ENCODE measurements at places on chromosomes 16 and 17. TPM values are rescaled to one million over a fixed set of nuclear protein-coding genes. Genes with fewer than 3 reads are reported as not detected.

DNA sequence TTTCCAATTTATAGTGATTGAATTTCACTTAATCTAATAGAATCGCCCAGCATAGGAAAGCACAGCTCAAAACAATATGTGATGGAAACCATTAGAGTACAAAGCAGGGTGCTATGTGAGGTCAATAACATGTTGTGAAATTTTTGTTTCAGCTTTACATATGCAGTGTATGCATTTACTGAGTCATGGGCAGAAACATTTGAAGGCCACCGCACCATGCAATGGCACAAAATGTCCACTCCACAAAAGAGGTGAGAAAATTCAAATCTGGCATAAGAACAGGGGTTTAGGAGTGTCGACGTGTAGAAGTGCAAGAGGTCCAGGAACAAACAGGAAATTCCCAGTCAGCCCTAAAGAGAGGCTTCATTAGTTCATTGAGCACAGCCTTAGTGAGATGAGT lies 131.2 kb downstream of the ANKFN1 start:
- no peak overlapping the region for H3K27ac ChIP-seq
- no peaks in the 10 kb centered on the region for H3K36me3 ChIP-seq
- no peaks in the 10 kb centered on the region for H3K4me1 ChIP-seq
- DNase-seq, result no peak
- H3K4me3 ChIP-seq, result no peak overlapping the region
- H3K27me3 ChIP-seq, result peaks cover 4% of the 10 kb centered on the region

DNA sequence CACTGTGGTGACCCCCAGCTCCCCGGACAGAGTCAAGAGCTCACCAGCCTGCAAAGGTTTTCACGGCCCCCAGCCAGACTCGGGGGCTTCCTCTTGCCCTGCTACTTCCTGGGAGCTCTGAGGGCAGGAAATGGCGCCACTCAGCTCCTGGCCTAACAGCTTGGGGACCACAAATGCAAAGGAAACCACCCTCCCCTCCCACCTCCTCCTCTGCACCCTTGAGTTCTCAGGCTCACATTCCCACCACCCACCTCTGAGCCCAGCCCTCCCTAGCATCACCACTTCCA lies 375 bp upstream of the SPN start:
- H3K27me3 ChIP-seq, result no peaks in the 10 kb centered on the region
- H3K27ac ChIP-seq, result peak overlapping the region; percentile 93
- H3K4me3 ChIP-seq, result peak overlapping the region; percentile 94
- no peak for DNase-seq
- peaks cover 44% of the 10 kb centered on the region for H3K36me3 ChIP-seq

- no peaks in the 10 kb centered on the region for H3K36me3 ChIP-seq
- no peak overlapping the region for H3K4me3 ChIP-seq
- H3K27ac ChIP-seq, result no peak overlapping the region
- H3K27me3 ChIP-seq, result no peaks in the 10 kb centered on the region
- no peaks in the 10 kb centered on the region for H3K4me1 ChIP-seq
- no peak for DNase-seq
Measured at GRCh38 chr16:50497592-50497991, 50.6 kb upstream of the NKD1 start.

- H3K4me3 ChIP-seq, result no peak overlapping the region
- peaks cover 35% of the 10 kb centered on the region for H3K4me1 ChIP-seq
- H3K27ac ChIP-seq, result no peak overlapping the region
- H3K27me3 ChIP-seq, result no peaks in the 10 kb centered on the region
- DNase-seq, result no peak
Measured at GRCh38 chr16:69191136-69191535, 4.2 kb downstream of the SNTB2 start.

DNA sequence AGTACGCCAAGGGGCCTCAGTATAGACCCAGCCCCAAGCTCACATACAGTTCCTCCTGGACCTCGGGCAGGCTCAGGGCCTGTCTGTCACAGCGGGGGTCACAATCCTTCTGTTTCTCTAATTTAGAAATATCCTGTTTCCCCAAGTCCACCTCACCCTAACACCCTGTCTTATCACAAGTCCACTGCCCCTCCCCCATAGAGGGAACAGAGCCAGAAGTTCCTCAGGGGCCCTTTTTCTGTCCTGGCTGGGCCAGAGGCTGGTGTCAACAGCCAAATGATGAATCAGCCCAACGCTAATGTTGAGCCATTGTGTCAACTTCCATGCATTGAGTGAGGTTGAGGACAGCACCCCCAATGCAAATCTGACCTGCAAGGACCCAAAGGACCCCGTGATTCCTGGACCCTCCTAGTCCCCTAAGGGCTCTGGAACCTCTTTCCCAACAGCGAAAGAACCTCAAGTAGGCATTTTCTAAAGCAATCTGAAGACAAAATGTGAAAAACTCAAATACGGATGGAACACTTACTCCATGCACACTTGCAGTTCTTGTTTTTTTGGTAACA lies 58.6 kb downstream of the PECAM1 start:
- H3K4me3 ChIP-seq, result no peak overlapping the region
- H3K36me3 ChIP-seq, result no peaks in the 10 kb centered on the region
- no peaks in the 10 kb centered on the region for H3K4me1 ChIP-seq
- peaks cover 2% of the 10 kb centered on the region for H3K27me3 ChIP-seq

DNA sequence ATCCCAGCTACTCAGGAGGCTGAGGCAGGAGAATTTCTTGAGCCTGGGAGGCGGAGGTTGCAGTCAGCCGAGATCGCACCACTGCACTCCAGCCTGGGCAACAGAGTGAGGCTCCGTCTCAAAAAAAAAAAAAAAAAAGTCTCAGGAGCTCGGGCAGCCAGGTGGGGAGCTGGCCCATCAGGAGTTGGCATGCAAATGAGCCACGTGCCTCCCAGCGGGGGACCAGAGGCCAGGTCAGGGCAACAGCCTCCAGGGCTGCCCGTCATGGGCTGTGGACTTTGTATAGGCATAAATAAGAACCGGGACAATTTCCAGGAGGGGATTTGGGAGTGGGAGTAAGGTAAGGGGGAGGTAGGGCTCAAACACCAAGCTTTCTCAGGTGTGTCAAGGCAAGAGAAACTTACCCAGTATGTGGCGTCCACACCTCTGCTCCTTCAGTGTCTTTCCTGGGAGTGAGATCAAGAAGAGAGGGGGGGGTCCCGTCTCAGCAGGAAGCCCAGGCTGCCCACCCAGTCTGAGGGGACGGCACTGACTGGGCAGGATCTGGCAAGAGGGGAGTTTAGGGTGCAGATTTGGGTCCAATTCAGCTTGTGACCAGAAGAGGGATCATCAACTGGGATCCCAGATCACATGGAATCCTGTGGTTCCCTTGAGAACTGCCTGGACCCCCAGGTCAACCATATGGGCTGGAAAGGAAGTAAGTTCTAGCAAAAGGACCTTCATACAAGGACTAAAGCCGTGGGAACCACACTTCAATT lies 22.3 kb upstream of the G6PC1 start:
- no peak for DNase-seq
- no peak overlapping the region for H3K4me3 ChIP-seq
- H3K36me3 ChIP-seq, result no peaks in the 10 kb centered on the region
- H3K27ac ChIP-seq, result no peak overlapping the region
- peaks cover 12% of the 10 kb centered on the region for H3K27me3 ChIP-seq
- H3K4me1 ChIP-seq, result no peaks in the 10 kb centered on the region

- no peaks in the 10 kb centered on the region for H3K36me3 ChIP-seq
- DNase-seq, result no peak
- no peak overlapping the region for H3K4me3 ChIP-seq
- no peaks in the 10 kb centered on the region for H3K4me1 ChIP-seq
Measured at GRCh38 chr16:81956213-81956948, 54.9 kb downstream of the SDR42E1 start.

GRCh38 chr16:66375451-66375850 lies 9.0 kb downstream of the CDH5 start:
- no peaks in the 10 kb centered on the region for H3K36me3 ChIP-seq
- no peak for DNase-seq
- H3K27ac ChIP-seq, result no peak overlapping the region
- H3K27me3 ChIP-seq, result no peaks in the 10 kb centered on the region

GRCh38 chr16:83603723-83604570 lies 203.8 kb upstream of the HSBP1 start:
- H3K27me3 ChIP-seq, result no peaks in the 10 kb centered on the region
- H3K4me1 ChIP-seq, result no peaks in the 10 kb centered on the region
- H3K4me3 ChIP-seq, result no peak overlapping the region
- DNase-seq, result no peak
- H3K27ac ChIP-seq, result no peak overlapping the region
- no peaks in the 10 kb centered on the region for H3K36me3 ChIP-seq

DNA sequence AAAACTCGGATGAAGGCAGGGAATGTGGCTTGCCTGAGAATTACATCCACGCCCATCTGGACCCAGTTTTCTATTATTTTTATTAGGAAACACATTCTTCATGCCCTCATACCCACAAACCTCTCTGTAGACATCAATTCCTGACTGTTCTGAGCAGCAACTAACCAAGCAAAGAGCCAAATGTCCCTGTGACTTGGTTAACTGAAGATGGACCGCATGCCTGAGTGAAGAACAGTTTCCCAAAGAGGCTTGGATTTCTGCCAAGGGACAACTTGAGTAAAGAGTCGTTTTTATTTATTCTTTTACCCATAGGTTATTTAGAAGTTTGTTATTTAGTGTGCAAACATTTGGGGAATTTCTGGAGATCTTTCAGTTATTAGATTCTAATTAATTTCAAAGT lies 259.8 kb downstream of the GRIN2A start:
- H3K27ac ChIP-seq, result no peak overlapping the region
- H3K27me3 ChIP-seq, result no peaks in the 10 kb centered on the region
- no peaks in the 10 kb centered on the region for H3K36me3 ChIP-seq
- H3K4me3 ChIP-seq, result no peak overlapping the region
- no peak for DNase-seq

DNA sequence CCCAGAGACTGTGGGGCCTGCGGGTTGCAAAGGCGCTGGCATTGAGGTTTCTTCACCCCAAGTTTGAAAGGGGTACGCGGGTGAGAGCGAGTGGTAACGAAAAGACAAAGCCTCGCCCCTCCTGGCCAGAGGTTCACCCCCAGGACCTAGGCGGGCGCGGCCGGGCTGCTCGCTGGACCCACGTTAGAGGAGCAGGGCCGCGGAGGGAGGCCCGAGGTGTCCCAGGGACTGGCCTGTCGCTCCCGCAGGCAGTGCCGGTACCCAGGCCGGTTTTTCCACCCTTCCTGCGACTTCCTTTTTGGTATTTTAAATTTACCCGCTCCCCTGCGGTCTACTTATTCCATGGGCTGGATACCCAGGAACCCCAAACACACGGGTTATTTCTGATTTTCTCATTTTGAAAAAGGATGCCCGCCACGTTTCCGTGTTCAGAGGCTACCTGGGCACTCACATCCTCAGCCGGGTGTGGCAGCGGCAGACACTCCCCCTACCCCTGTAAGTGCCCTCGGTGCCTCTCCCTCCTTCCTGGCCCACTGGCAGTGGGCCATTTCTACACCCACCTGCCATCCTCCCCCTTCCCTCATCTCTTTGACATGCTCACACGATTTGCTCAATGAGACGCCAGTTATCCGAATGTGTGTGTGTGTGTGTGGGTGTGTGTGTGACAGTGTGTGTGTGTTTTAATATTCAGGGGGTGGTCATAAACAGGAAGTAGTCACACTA lies 1.6 kb upstream of the FOXL1 start:
- peaks cover 64% of the 10 kb centered on the region for H3K27me3 ChIP-seq
- DNase-seq, result no peak
- no peak overlapping the region for H3K27ac ChIP-seq

DNA sequence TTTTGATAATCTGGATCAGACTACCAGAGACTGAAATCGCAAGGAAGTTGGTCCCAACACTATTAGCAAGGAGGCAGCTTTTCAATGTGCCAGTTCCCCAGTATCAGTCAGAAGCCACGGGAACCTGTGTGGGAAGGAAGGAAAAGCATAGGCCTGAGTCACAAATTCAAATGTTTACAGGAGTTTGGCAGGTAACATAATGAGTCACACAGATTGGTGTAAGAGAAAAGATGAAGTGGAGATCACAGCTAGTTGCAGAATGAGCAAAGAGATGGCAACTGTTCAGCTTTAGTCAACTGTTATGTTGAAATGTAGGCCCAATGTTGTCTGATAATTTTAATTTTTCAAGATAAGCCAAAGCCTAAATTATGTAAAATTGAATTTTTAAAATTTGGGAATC lies 28.1 kb upstream of the ITGA2B start:
- no peak overlapping the region for H3K4me3 ChIP-seq
- DNase-seq, result no peak
- H3K27ac ChIP-seq, result peak overlapping the region; percentile 87
- no peaks in the 10 kb centered on the region for H3K27me3 ChIP-seq
- peaks cover 41% of the 10 kb centered on the region for H3K36me3 ChIP-seq

DNA sequence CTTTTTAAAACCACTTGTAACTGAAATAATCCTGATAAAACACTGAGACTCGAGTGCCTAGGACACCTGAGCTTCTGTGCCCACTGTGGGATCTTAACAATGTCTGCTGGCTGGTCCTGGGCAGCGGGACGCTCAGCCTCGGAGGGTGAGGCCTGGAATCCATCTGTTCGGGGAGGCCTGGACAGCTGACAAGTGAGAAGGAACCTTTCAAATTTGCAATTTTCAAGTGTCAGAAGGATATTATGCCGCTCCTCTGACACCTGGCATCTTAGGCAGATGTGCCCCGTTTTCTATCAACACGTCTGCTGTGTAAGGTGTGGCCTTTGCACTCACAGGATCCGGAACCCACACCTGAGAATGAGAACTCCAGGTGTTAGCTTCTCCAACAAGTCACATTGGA lies 33.1 kb upstream of the C16orf78 start:
- no peak overlapping the region for H3K27ac ChIP-seq
- H3K27me3 ChIP-seq, result no peaks in the 10 kb centered on the region
- no peak overlapping the region for H3K4me3 ChIP-seq
- no peaks in the 10 kb centered on the region for H3K36me3 ChIP-seq
- no peaks in the 10 kb centered on the region for H3K4me1 ChIP-seq

DNA sequence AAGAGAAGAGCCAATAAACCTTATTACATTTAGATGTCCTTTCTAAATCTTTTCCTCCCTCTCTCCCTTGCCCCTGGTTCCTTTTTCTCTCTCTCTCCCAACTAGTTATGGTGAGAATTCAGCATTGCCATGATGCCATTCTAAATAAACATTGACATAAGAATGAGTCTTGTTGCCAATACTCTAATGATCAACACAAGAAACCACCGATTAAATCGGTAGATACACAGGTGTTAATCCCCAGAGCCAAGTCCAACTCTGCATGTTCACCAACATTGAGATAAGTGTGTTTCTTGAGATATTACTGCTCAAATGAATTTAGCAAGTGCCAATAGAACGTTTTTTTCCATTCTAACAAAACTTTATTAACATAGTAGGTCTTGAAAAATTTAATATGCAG lies 412.1 kb downstream of the KCNJ2 start:
- H3K4me3 ChIP-seq, result no peak overlapping the region
- H3K27me3 ChIP-seq, result no peaks in the 10 kb centered on the region
- DNase-seq, result no peak

Gene JPT2
- 95.0 TPM for total RNA-seq

Gene ZNF205
- 0.09 TPM for total RNA-seq

Gene TSPAN10
- 0.30 TPM for total RNA-seq

Gene SLC5A11
- not detected for total RNA-seq

Gene ATP2A3
- total RNA-seq, result 147 TPM

Gene NRN1L
- total RNA-seq, result not detected

Gene TP53TG3F
- total RNA-seq, result not detected

Gene KIFC3
- 0.52 TPM for total RNA-seq

Gene TMEM114
- total RNA-seq, result not detected

Gene NEK8
- 4.2 TPM for total RNA-seq

Gene C17orf78
- not detected for total RNA-seq

Gene PMP22
- total RNA-seq, result 1.2 TPM
